Lung microvascular endothelial cell (primary cell): ENCODE measurements at places on chromosomes 11 and 22.

DNA sequence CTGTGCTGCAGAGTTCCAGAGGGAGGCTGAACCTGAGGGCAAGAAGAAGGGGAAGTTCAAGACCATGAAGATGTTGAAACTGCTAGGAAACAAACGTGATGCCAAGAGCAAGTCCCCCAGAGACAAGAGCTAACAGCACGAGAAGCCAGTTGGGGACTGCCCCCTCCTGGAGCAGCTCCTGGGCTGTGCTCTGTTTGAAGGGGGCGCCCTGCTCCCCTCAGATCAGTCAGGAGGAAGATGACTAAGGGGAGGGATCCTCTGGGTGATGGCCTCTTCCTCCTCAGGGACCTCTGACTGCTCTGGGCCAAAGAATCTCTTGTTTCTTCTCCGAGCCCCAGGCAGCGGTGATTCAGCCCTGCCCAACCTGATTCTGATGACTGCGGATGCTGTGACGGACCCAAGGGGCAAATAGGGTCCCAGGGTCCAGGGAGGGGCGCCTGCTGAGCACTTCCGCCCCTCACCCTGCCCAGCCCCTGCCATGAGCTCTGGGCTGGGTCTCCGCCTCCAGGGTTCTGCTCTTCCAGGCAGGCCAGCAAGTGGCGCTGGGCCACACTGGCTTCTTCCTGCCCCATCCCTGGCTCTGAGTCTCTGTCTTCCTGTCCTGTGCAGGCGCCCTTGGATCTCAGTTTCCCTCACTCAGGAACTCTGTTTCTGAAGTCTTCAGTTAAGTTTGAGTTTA lies 12.6 kb downstream of the C22orf23 start:
- DNase-seq, result no peak

- peak; percentile 82 for DNase-seq
These were observed 1.9 kb downstream of the POLD4 start for GRCh38 chr11:67351275-67352005.

DNA sequence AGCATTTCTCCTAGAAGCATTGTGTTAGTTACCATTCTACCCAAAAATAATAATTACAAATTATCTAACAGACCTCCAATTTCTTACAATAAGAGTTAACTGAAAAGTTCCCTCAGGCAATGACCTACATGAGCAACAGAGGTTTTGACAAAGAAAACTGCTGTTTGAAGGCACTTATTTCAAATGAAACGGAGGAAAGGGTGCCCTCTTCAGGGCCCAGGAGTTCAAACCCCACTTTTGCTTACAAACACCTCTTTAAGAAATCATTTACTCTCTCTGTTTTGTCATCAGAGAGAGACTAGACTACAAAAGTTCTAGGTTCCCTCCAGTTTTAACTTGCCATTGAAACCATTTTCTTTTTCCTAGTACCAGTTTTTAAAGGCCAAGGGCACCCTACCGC lies 56.7 kb downstream of the AMBRA1 start:
- DNase-seq, result peak; percentile 20

DNA sequence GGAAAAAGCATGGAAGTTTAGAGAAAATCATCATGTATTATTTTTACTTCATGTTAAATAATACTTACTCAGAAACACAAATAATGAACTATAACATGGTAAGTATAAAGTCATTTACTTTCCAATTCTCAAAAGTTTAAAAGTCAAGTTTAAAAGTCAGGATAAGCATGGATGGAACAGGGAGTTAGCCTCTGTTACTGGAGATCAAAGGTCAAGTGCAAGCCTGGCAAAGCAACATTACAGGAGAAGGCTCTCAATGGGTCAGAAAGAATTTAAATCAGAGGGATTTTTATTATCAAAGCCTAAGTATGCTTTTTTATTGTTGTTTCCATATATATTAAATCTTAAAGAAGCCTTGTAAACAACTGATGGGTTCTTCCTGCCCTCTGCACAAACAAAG lies 505.4 kb downstream of the KCNA4 start:
- DNase-seq, result no peak

DNA sequence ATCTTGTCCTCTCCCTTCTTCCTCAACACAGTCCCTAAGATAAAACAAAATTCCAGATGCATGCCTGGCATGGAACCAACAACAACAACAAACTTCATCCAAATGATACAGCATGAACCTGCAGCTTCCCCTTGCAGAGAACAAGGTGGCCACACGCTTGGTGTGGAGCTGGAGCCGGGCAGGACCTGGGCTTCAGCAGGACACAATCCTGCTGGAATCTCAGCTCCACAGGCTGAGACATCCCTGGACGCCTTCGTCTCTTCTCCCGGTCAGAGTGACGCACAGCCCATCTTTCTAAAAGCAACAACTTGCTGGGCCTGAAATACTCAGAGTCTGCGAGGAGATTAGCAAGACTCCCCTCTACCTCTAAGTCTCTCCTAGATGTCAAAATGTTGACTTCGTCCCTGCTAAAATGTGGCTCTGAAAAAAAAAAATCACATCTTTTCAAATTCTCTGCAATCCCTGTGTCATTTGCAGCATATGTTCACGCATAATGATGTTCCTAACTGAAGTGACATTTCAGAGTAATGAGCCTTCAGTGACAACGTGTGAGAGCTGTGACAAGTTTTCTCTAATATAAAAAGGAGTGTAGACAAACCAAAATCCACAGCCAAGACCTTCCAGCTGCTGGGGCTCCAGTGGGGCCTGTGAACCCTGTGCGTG lies 1232.3 kb downstream of the TBC1D22A start:
- no peak for DNase-seq

DNA sequence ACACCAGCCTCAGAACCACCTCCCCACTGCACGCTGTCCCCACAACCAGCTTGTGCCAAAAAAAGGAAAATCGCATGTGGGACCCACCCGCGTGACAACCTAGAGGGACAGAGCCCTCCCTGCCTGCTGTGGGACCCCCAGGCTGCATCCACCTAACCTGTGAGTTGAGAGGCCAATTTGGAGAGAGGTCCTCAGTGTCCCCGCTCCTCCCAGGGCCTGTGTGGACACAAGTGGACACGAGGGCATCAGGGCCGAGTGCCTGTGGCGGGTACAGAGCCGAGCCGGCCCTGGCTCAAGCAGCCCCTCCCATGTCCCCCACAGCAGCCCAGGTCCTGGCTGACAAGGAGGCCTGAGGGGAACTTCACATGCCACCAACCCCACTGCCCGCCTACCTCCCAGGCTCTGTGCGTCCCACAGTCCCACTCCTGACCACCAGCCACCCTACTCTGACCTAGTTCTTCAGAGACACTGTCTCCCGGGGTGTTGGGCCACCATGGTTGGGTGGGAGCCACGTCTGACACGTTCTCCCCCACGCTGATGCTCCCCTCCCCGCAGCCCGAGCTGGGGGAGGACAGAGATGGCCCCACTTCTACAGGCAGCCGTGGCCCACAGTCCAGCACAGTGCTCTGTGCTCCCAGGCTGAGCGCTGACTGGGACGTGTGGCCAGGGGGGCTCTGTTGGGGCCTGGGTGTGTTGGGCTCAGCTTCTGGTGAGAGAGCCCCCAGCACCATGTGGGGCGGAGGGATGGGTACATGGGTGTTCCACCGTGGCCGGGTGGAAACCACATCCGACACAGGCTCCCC lies 19.2 kb downstream of the SELENOO start:
- DNase-seq, result no peak

GRCh38 chr11:60771879-60772525 lies 13.1 kb upstream of the MS4A10 start:
- DNase-seq, result no peak

DNA sequence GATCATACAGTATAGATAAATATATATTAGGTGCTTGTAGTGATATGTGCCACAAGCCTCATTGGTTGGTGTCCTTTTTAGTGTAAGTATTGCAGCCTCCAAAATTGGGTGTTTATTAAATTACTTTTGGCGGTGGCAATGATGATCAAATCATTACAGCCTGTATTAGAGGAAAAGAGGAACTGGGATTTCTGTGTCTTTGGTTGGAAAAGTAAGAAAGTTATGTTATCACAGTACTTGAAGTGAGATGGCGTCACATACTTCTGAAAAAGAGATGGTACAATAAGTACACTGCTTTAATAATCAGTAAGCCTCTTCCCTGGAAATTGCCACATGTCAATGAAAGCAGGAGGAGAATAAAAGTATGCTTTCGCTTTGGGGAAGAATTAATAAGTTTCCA lies 523 bp upstream of the MPZL3 start:
- DNase-seq, result no peak
